ENCODE measurements at places on chromosomes 4 and X.

GRCh38 chrX:39402158-39402557, 600.9 kb downstream of the MID1IP1 start:
- DNase-seq: no peak

DNA sequence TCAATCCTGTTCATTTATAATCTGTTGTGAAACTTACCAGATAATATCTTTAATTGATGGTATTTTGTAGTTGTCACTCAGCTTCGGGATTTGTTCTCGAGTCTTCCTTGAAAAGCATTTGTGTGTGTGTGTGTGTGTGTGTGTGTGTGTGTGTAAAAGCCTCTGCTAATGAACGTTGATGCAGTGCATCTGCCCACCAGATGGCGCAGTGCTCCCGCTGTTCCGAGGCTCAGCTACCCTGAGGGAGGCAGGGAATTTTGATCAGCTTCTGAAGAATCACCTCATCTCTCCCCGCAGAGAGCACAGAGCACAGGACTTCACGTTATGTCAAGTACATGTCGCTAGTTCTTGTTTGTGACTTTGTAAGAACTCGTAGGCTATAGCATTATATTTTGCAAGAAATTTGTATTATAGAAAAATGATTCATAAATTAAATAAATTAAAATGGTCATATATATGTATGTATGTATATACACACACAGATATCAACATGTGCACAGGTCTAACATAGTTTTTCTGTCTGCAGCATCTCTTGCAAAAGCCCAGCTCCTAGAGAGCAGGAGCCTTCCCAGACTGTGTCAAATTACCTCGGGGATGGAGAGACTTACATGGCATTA, 316.7 kb upstream of the IGFBP7 start:
- peak; percentile 71 for DNase-seq

DNA sequence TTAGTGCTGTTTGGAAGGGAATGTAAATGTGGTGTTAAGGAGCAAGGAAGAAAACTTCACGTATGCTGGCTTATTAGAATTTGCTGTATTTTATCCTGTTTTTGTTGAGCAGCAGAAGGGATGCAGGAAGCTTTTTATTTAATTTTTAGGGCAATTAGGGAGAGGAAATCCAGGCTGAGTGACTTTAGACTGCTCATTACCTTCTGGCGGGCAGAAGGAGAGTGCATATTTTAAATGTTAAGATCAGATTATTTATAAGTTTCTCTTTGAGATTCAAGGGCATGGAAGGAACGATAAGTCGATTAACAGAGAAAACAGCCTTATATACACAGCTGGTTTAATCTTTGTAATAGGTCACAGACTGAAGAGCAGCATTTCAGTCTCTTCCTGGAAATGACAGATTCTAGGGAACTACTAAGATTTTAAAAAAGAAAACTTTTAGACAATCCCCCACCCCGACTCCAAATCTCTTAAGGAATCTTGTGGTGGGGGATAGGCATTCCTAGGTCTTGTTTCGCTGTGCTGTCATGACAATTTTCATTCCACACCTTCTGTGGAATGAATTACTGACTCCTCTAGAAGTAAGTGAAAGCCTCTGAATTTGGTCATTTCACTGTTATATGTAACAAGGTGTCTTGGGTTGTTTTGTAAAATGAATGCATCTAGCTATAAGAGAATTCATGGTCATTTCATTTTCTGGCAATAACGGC, 402.5 kb downstream of the RAPGEF2 start:
- DNase-seq: peak; percentile 74

DNA sequence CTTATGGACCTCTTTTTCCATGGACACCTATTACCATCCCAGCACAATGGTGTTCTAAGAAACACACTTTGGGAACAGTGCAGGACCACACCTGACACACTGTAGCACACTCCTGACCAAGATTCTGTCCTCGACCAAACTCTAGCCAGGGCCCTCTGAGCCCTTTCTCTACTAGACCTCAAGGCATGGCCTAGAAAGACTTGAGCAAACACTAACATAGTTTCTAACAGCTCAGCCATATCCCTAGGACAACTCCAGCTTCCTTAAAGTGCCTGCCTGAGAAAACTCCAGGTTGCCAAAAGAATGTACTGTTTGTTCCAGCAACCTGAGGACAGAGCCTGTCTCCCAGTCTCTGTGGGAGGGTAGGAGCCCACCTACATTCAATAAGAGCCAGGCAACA, 48.3 kb downstream of the QDPR start:
- DNase-seq: no peak

DNA sequence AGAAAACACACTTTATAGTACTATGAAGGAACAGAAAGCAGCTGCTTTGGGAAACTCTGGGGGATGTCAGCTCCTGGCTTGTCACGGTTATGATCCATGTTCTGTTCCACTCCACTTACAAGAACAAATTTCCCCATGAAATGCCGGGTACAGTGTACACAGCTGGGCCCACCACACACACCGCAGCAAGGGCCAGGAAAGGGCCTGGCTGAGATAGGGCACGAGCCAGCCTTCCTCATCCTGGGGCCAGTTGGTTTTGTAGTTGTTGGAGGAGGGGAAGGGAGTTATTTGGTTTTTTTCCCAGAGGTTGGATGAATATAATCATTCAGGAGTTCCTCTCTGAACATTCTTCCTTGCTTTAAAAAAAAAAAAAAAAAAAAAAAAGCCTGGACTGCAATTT, 56.8 kb downstream of the SEPSECS start:
- no peak for DNase-seq

DNA sequence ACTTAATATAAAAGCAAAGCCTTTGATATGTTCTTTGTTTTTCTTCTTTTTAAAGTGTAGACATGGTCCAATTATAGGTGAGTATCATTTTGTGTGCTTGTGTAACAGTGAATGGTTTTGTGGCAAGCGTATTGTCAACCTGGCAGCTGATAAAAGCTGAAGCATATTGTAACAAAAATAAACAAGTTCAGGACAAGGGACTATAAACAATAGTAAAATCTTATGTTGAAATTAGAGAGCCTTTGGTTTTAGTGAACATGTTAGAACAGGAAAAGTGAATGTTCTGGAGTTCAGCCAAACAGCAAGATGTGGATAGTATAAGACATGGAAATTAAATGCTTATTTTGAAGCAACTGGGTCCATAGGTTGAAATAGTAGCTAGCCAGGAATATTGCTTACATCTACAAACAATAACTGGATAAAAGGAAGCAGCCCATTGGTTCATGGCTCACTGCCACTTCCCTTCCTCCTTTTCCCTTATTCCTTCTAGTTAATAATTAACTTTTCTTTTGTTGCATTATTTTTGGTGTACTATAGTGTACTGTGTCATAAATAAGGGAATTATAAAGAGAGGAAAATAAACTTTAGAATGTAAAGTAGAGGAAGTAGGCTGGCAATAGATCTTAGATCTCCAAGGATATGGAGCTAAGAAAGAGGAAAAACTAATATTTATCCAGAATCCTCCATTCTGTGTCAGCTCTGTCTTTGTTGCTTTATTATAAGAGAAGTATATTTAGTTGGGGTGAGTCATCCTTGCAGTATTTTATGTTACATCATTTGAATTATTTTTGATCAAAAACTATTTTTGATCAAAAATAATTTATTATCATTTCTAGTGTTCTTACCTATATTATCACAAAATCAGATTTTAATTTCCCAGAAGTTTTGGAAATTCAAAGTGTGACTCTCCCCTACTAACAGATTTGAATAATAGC, 65.6 kb downstream of the MRPL1 start:
- peak; percentile 30 for DNase-seq

DNA sequence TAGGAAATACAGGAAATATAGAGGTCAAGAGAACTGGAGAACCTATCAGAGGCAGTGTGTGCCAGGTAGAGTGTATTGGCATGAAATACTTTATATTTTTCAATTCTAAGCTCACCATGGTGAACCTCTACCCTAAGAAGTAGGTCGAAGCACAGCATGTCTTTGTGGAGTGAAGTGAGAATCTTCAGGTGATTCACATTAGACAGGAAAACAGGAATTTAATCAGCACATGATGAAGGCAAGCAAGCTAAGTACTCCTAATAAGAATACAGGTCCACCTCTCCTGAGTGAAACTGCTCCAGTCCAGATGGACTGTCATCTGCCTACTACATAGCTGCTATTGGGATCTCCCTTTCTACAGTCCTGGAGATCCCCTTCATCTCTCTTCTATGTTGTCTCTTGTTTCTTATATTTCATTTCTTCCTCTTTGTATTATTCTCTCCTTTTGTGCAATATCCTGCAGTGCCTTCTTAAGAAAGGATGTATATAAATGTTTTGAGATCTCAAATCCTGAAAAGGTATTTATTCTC, 159.0 kb downstream of the LRBA start:
- DNase-seq: no peak

- DNase-seq: no peak
These were observed 2.9 kb upstream of the BGN start for GRCh38 chrX:153491918-153492317.

GRCh38 chrX:13195340-13195739, 124.5 kb downstream of the ATXN3L start:
- no peak for DNase-seq

GRCh38 chr4:138330531-138330930, 88.4 kb upstream of the SLC7A11 start:
- DNase-seq: no peak

DNA sequence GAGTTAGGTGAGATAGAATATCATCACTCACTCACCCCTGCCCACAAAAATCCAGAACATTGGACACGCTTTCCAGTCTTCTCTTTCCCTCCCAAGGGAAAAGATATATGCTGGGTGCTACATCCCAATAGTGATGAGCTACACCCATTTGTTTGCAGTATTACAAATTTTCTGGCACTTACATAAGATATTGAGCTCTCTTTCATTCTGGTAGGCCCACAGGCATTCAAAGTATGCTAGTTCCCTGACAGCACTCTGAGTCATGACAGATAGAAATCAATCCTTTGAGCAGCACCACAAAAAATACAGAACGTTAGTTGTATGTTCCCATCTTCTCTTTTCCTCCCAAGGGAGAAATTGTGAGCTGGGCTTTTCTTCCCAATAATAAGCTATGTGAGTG, 477.6 kb upstream of the GRID2 start:
- peak; percentile 68 for DNase-seq

DNA sequence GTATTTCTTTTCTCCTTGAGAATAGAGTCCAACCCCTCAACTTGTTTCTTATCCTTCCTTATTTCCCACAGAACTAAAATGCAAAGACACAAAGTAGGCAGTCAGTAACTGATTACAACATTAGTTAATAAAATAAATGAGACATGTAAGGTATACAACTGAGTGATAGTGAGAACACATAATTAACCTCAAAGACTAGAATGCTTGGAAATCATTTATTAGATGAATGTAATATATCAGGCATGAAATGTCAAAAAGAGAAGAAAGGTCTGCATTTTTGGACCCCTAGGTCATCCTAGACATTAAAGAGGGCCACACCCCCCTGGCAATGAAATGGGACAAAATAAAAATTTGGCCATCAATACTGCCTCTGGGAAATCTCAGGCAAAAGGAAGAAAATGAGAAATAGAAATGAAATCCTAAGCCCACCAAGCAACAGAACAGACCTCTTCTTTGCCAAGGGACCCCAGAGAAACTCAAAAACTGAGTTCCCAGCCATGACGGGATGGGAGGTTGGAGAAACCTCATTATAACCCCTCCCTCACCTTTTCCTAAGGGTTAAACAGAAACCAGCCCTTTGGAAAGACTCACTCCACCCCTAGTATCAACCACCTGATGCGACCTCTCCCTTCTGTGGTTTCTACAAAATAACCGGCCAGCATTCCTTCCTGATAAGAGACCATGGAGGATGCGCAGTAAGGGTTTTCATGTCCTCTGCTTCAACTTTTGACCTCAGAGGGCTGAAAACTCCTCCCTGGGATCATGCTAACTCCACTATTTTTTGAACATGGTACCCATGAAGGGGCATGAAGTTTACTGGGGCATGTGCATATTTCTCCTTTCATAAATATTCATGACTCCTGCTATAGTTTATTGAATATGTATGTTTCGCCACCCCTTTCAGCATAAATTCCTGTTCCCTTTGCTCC, 90.0 kb upstream of the EXOC1L start:
- DNase-seq: no peak

GRCh38 chr4:102760645-102761295, at the start of gene MANBA:
TSS of gene MANBA (minus strand) at chr4:102760968. CDS start at chr4:102760894, 74 bp downstream.
- DNase-seq: peak; percentile 78

GRCh38 chr4:159097785-159098184, 5.1 kb upstream of the RAPGEF2 start:
- DNase-seq: no peak

DNA sequence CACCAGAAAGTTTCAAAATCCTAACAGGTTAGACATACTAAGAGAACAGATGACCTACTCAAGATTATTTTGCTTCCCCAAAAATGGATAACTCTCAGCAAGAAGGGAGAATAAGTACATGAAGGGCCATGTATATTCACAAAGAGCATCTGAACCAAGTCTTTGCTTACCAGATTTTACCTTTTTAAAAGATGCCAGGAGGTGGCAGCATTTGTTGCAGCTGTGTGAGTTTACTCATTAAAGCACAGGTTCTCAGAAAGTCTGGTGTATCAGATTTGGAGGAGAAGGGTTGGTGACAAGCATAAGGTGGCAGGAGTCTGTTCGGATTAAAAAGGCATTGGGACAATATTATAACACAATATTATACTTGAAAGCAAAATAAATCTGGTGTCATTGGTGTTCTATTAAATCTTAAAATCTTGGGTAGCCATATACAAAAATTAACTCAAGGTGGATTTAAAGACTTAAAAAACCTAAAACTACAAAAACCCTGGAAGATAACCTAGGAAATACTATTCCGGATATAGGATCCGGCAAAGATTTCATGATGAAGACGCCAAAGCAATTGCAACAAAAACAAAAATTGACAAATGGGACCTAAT, 51.3 kb upstream of the NFKB1 start:
- DNase-seq: peak; percentile 50

DNA sequence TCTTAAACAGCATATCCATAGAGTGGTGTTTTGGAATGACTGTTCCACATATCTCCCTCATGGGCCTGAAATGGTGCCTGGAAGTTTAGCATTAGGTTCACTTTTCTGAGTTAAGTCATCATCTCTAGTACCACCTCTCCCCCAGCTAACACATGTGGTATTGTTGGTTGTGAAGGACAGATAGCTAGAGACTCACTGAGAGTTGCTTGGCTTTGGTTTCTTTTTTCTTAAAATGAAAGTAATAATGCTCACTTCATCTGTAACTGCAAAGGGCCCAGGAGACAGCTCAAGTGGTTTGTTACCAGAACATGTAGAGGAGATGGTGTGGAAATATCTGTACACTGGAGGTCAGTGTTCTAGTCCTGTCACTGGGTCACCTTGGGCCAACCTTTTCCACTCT, 90.9 kb downstream of the EFNB1 start:
- no peak for DNase-seq

GRCh38 chrX:47706575-47706974, 47.6 kb upstream of the UXT start:
- peak; percentile 58 for DNase-seq

DNA sequence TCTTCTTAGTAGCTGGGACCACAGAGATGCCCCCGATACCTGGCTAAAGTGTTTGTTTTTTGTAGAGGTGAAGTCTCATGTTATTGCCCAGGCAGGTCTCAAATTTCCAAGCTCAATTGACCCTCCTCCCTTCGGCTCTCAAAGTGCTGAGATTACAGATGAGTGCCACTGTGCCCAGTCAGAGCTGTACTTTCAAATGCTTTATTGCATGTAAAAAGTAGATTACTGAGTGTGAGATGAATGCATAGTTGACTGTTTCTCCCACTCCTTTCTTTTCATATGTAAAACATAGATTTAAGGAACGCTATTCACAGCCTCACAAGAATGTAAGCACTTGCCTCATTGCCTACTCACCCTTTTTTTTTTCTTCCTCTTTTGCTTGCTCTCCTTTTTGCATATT, 984.4 kb upstream of the PABPC4L start:
- DNase-seq: no peak

GRCh38 chr4:139817657-139818452, 152.2 kb downstream of the MGST2 start:
- no peak for DNase-seq

Measured in fibroblast of lung (primary cell).